ENCODE measurements at places on chromosomes 4 and X.

DNA sequence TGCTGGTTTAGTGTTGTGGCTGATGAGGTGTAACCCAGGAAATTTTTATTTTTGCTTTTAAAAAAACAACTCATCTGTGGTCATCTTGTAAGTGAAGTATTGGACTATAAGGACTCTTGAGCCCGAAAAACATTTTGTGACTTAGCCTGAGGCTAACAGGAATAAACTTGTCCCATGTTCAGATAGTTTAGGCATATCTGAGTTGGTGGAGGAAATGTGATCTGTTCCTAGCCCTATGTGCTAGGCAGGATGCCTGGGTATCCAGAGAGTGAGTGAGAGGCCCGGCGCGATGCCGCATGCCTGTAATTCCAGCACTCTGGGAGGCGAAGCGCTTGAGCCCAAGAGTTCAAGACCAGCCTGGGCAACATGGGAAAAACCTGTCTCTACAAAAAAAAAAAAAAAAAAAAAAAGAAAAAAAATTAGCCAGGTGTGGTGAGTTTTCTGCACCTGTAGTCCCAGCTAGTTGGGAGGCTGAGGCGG lies 3.7 kb downstream of the SMS start:
- no peak for DNase-seq

GRCh38 chr4:171101845-171102244 lies 711.4 kb upstream of the GALNTL6 start:
- DNase-seq = no peak

- DNase-seq = no peak
These were observed 53.8 kb upstream of the TBC1D14 start for GRCh38 chr4:6855692-6856297.

DNA sequence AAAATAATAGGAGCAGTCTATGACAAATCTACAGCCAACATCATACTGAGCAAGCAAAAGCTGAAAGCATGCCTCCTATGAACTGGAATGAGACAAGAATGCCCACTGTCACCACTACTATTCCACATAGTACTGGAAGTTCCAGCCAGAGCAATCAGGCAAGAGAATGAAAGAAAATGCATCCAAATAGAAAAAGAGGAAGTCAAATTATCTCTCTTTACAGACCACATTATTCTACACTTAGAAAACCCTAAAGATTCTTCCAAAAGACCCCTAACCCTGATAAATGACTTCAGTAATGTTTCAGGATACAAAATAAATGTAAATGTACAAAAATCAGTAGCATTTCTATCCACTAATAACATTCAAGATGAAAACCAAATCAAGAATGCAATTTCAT lies 249.0 kb downstream of the STK32B start:
- DNase-seq = no peak

DNA sequence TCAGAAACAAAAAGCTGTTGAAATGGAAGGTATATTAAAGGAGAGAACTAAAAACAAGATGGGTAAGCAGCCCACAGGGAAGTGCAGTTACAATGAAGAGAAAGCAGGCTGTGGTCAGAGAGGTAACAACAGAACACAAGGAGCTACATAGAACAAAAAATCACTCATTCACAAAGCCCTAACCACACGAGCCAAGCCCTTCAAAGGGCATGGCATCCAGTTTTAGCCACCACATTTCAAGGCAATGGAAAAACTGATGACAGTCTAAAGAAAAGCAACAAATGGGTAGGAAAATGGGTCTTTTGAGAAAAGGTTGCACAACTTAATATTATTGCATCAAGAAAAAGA lies 37.5 kb downstream of the KDR start:
- no peak for DNase-seq

Data from 8988T (cell line).